ENCODE measurements at places on chromosomes 1 and 21.

DNA sequence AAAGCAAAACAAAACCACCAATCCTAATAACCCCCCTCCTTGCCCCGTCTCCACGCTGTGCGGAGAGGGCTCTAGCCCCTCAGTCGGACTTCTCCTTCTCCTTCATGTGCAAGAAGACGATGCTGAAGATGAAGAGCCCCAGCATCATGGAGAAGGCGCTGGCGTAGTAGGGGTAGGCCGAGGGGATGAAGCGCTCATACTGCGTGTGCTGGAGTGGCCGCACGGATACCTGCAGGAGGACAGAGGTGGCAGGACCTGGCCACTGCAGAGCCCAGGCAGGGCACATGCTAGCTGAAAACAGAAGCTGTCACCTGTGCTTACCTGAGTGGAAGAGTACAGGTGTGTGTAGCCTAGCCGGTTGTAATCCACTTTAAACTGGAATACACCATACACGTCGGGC lies 8.9 kb downstream of the DDOST start:
- no peak for DNase-seq

DNA sequence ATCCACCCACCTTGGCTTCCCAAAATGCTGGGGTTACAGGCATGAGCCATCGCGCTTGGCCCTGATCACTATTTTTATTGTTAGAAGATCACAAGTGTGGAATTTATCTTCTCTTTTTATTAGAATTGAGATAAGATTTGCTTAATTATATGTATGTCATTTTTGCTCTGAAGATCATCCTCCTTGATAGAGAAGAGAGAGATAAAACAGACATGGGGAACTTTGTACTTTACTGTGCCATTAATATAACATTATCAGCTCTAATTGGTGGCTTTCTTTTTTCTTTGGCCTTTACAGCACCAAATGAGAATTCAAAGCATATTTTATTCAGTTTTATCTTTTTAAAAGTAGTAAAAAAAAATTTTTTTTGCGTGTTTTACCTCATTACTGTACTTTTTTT lies 46.8 kb downstream of the SCP2 start:
- no peak for DNase-seq

GRCh38 chr21:31103571-31104265 lies 65.4 kb upstream of the KRTAP19-8 start:
- DNase-seq, result no peak

DNA sequence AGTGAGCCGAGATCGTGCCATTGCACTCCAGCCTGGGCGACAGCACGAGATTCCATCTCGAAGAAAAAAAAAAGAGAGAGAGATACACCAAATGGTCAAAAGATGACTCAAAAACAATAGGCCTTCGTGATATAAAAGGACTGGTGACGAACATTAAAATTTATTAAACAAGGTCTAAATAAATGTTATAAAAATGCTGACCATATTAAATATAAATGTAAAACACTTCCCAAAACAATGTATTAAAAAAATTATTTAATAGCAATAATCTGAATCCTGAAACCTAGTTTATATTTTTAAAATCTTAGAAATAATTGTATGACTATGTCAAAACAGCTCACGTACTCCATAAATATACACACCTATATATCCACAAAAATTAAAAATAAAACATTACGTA lies 247.6 kb downstream of the SETD4 start:
- no peak for DNase-seq

DNA sequence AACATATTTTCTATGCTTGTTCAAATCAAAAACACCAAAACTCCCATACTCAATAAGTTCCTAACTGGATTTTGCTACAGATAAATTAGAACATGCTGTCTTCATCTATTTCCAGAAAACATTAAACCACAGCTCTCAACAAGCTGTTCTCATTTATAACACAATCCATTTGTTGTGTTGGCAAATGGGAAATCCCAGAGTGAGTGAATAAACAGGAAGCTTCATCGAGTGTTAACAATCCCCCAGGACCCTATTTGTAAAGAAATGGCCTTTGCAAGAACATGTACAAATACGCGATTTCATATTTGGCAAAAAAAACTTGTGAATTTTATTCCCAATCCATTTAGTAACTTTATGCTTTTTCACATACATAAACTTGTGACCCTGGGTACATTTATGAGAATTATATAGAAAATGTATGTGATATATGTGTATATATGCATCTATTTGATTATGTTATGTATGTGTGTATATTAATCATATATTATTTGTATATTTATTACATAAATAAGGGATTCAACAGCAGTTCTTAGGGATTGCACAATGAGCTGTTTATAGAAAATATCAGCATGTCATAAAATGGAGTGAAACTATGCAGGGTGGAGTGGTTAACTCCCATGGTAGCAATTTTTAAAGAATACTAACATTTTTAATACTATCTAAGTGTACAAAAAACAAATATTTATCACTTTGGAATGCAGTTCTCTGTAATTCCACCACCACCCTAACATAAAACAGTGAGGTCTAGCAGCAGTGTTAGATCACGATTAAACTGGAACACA lies 160.0 kb downstream of the NEGR1 start:
- DNase-seq, result no peak

DNA sequence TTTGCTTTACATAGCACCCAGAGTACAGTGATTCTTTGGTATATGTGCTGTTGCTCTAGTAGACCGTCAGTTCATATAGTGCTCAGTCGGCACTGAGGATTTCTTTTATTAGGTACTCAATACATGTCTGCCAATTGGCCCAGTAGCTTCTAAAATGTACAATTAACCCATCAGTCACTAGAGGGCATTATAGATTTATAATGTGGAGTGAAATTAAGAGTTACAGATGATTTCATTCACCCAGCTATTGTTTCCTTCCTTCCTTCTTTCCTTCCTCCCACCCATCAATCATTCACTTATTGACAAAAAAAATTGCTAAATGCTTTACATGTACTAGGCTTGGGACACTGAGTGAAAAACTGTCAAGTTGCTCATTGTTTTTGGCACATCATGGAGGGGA lies 263.6 kb upstream of the USP24 start:
- DNase-seq, result no peak

DNA sequence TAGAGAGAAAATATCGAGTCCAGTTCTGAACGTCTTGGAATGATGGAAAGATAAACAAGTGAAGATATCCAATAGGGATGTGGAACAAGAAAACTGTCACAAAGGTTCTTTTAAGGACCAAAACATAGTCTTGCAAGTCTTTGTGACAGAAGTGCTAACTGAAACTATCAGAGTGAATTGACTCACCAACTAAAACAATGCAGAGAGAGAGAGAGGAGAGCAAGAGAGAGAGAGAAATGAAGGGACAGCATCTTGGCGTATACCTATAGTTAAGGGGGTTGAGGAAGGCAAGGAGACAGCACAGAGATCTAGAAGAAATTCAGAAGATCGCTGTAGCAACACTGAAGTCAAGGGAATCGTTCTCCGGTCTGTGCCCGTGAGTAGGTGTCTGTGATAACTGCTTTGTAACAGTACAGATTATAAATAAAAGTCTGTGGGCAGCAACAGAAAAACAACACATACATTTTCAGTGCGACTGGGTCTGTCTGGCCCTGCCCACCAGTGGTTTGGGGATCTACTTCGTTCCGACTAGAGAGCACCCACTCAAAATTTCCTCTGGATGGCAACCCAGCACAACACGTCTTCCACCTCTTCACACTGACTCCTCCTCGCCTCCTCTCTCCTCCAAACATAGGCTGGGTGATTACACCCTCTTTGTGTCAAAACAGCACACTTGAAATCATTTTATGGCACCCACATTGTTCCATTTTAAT lies 4.8 kb upstream of the COA6 start:
- DNase-seq, result peak; percentile 54

GRCh38 chr1:50707824-50708223 lies 252.2 kb downstream of the FAF1 start:
- no peak for DNase-seq

DNA sequence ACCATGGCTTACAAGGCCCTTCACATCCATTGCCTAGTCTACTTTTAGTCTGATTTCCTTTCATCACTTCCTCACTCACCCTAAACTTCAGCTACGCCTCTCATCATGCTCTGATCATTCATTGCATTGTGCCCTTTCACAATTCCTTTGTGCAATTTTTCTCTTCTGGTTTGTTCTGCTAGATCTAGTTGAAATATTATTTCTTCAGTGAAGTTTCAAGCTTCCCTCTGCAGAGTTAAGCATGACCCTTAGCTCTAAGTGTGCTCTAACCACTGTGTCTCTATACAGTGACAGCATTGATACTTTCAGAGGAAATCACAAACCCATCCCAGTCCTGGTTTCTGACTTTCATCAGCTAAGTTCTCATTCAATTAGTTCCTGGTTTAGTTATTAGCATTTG lies 166.1 kb downstream of the PLA2G4A start:
- no peak for DNase-seq
